ENCODE measurements at places on chromosomes 13 and 19.
A peak's percentile ranks its signal among the peaks of the same experiment; 100 is the strongest.

DNA sequence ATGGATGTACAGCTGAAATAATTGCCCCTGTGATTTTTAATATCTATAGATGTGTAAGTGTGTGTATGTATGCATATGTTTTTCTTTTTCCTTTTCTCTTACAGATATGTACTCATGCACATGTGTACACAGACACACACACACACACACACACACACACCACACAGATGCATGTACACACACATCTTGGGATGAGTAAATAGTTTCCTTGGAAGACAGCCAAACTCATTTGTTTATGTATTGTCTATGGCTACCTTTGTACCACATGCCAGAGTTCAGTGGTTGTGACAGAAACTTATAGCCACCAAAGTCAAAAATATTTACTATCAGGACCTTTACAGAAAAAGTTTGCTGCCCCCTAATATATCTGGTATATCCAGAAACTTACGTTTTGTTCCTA, 192.6 kb downstream of the MAB21L1 start:
- DNase-seq, result peak; percentile 90

GRCh38 chr13:78299832-78300623, 303.3 kb downstream of the POU4F1 start:
- DNase-seq, result no peak

GRCh38 chr13:97298816-97299215, 76.7 kb downstream of the MBNL2 start:
- DNase-seq, result no peak

- DNase-seq, result no peak
These were observed 34.7 kb downstream of the PHF11 start for GRCh38 chr13:49530457-49530856.

DNA sequence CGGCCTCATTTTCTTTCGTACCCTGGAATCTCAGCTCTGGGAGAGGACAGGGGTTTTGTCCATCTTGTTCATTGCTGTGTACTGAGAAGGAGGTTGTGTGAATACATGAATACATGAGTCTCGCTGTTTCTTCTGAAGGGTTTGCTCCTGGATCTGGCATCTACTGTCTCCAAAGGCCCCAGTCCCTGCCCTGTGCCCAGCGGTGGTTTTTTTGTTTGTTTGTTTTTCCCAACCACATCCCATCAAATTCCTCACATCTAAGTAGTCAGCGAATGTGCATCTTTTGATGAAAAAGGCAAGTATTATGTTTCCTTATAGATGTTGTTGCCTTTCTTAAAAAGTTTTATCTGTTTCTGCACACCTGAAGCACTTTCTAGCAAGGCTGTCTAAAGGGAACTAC, 12.5 kb downstream of the DCAF15 start:
- no peak for DNase-seq
